ENCODE measurements at places on chromosomes 7 and 10.
A peak's percentile ranks its signal among the peaks of the same experiment; 100 is the strongest.

- DNase-seq, result no peak
Measured at GRCh38 chr10:33596422-33596821, 262.0 kb upstream of the NRP1 start.

- DNase-seq, result no peak
Measured at GRCh38 chr10:55019439-55019838, 218.4 kb upstream of the PCDH15 start.

DNA sequence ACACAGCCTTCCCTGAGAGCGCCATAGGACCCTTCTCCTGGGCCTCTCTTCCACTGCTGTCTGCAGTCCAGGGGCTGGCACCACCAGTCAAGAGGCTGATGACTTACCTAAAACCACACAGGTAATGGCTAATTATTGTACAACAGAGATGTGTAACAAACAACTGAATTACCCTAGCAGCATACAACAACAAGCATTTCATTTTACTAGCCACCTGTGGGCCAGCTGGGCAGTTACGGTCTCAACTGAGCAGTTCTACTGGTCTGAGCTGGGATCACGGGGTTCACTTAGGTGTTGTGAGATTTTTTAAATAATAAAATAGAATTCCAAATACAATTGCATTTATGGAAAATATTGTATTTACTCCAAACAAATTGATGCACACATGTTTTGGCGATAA lies 431.9 kb downstream of the TNS3 start:
- DNase-seq, result no peak

DNA sequence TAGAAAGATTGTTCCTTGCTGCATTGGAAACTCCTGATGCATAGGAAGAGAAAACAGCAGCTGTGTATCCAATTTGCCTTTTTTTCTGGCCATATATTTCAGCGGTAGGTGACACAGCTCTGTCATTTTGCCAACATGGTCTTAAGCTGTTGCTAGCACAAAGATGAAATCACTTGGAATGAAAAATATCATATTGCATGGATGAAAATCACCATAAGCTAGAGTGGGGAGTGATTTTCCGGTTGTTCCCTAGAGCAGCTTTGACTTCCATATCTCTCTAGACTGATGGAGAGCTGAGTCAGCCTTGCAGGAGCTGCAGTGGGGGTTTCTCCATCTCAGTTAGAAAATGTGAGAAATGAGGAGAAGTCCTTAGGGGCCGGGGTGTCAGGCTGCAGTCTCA lies 38.3 kb upstream of the BTBD16 start:
- DNase-seq, result no peak

- DNase-seq, result no peak
Measured at GRCh38 chr10:101142533-101143344, 11.6 kb downstream of the TLX1 start.

DNA sequence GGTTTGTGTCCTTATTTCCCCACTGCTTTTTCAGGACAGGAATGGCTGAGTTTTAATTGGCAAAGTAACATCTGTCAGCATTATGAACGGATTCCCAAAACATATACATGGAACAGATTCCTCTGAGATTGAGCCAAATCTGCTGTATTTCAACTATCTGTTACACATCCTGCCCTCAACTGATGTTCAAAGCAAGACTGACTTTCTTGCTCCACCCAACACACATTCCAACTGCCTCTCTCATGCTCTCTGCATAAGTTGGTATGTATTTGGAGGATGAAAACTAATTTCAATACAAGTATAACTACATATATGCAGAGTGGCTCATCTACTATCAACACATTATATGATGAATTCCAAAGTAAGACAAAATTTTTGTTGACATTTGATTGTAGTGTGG lies 342.2 kb downstream of the GATA3 start:
- DNase-seq, result no peak

DNA sequence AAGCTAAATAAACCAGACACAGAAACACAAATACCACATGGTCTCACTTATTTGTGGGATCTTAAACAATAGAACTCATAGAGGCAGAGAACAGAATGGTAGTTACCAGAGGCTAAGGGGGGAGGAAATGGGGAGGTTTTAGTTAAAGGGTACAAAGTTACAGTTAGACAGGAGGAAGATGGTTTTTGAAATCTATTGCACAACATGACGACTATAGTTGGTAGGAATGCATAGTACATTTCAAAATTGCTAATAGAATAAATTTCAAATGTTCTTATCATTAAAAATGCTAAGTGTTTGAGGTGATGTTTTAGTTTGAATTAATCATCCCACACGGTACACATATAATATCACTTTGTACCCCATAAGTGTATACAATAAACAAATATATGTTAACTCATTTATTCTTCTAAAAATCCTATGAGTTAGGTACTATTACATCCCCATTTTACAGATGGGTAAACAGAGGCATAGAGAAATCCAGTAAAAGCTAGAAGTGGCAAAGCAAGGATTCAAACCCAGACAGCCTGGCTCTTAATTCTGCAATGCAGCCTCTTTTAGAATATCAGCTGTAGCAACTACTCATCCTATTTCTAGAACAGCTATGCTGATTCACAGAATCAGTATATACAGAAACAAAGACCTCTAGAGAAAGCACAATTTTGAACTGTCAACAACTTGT lies 50.9 kb downstream of the HBP1 start:
- DNase-seq, result no peak

DNA sequence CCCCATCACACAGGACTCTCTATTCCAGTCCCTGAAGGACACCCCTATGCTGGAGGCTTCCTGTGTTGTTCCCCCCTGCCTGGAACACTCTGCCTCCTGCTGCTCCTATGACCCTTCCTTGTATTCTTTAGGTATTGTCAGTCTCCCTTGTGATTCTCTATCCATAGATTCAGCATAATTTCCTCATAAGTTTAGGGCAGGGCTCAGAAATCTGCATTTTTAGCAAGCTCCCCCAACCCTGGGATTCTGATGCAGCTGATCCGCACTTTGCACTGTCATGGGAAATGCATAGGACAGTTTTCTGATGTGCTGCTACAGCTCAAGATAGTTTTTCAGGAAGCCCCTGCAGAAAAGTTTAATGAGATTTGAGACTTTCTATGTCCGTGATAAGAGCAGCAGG lies 79.9 kb downstream of the ADRA2A start:
- DNase-seq, result no peak

- peak; percentile 65 for DNase-seq
Measured at GRCh38 chr10:5283305-5284158, 81.2 kb upstream of the UCN3 start.

- no peak for DNase-seq
Measured at GRCh38 chr7:86913709-86914108, 145.7 kb downstream of the ELAPOR2 start.

- DNase-seq, result no peak
Measured at GRCh38 chr10:9792181-9792580, 1225.5 kb upstream of the CELF2 start.

GRCh38 chr10:70950801-70951200 lies 62.4 kb upstream of the PCBD1 start:
- no peak for DNase-seq

- DNase-seq, result no peak
Measured at GRCh38 chr10:1595726-1596125, 141.6 kb downstream of the ADARB2 start.

DNA sequence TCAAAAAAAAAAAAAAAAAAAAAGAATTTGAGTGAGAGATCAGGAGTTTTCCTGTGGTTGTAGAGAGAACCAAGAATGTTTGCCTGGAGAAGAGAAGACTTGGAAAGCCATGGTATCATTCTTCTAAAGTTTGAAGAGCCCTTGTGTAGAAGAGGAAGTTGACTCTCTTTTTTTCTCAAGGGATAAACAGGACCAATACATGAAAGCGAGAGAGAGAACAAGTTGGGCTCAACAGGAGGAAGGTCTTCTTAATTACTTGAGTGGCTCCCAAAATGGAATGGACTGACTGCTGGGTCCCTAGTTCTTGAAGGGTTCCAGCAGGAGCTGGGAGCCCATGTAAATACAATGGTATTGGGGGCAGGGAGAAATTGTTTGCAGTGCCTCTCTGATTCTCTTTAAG lies 173.3 kb upstream of the ADO start:
- DNase-seq, result no peak

- no peak for DNase-seq
Measured at GRCh38 chr7:126931581-126931980, 321.2 kb downstream of the GRM8 start.

- no peak for DNase-seq
Measured at GRCh38 chr7:86282014-86282682, 361.6 kb upstream of the GRM3 start.

DNA sequence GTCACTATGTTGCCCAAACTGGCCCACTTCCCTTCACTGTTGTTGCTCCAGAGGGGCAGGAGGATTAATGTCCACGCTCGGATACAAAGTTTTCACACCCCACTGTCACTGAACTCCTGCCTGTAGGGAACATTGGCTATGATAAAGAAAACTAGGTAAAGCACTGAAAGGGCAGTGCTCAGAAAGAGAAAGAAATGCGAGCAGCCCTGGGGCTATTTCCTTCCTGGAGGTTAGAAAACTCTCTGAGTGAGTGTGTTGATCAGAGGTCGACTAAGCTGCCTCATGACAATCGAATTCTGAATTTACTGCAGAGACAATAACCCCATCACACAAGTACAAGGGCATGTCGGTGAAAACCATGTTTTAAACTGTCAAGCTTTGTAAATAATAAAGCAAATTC lies 227.2 kb upstream of the PITRM1 start:
- DNase-seq, result no peak

- DNase-seq, result no peak
Measured at GRCh38 chr7:106063692-106064091, 48.4 kb downstream of the SYPL1 start.

GRCh38 chr7:29224726-29225125 lies 30.2 kb downstream of the CHN2 start:
- DNase-seq, result no peak

DNA sequence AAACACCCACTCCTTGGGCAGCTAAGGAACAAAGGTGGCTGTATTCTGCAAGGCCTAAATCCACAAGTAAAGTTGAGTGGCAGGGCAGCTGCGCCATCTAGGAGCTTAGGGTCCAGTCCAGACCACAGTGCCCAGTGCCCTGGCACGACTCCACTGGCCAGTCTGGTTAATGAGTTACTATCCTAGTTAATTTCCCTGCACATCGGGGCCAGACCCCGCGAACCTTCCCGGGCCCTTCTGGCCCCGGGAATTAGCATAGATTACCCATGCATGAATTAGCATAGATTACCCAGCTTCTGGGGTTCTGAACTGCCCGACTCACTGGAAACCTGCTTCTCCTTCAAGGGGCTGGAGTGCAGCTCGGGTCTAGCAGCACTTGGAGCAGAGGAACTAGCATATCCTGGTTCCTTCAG lies 3.2 kb upstream of the EMX2 start:
- no peak for DNase-seq

GRCh38 chr7:142805350-142806021 lies 34.7 kb downstream of the PRSS2 start:
- peak; percentile 28 for DNase-seq

GRCh38 chr7:22653951-22654350 lies 73.0 kb upstream of the IL6 start:
- no peak for DNase-seq

- no peak for DNase-seq
Measured at GRCh38 chr7:108427766-108428165, 28.5 kb downstream of the NRCAM start.

GRCh38 chr7:132214452-132214851 lies 361.8 kb downstream of the PLXNA4 start:
- no peak for DNase-seq

DNA sequence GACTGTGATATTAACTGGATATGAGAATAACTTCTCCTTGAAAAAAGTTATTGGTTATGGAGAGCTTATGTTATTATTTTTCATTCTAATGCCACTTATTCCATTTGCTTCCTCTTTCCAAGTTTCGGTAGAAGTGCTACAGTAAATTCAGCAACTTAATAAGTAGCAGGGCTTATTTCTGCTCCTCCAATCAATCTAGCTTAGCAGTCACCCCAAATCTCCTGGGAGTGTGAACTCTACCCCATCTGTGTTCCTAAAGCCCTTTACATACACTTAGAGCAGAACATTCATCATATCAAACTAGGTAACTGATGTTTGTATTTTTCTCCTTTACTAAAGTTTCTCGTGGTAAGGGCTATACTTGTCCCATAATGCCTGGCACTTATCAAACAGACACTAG lies 8.7 kb downstream of the ARL3 start:
- DNase-seq, result no peak

DNA sequence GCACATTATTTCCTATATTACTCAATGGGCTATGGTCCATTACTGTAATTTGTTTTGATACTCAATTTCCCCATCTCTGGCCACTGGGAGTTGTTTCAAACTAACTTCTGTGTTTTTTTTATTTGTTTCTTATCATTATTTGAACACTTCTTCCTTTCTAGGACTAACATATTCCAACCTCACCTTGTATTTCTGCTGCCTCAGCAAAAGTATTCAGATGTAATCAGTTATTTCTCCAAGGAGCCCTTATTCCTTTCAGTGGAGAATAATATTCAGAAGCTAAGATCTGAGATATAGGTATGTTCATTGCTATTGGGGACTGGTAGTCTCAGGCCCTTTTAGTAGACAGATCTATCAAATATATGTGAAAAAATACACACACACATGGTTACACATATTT lies 36.9 kb downstream of the TMEM168 start:
- DNase-seq, result no peak

DNA sequence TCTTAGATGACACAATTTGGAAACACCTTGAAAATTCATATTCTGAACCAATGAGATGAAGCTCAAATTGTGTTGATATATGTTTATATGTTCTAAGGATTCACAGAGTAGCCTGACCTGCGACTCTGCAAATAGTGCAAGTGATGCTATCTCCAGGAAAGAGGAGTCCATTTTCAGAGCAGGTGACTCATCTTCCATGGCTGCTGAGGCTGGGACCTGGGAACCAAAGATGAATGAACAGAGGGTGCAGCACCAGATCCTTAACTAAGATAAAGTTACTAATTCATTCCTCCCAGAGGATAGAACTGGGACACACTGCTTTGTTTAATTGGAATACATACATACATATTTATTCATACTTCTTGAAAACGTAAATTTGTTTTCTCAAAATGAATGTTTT lies 240.6 kb upstream of the SEMA3C start:
- no peak for DNase-seq

DNA sequence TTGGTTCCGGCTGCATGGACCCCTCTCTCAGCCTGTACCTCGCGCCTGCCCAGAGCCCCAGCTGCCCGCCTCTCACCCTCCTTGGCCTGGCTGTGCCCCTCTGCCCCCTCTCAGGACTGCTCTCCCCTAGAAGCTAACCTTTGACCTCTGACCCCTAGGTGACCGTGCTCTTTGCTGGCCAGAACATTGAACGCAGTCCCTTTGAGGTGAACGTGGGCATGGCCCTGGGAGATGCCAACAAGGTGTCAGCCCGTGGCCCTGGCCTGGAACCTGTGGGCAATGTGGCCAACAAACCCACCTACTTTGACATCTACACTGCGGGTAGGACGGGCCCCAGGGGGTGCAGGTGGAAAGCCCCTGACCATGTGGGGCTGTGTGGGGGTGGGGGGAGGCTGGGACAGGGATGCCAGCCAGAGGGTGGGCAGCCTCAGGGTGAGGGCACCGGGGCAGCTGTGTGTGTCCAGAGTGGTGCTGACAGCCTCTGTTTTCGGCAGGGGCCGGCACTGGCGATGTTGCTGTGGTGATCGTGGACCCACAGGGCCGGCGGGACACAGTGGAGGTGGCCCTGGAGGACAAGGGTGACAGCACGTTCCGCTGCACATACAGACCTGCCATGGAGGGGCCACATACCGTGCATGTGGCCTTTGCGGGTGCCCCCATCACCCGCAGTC lies 8.0 kb downstream of the FLNC start:
- no peak for DNase-seq

- DNase-seq, result no peak
Measured at GRCh38 chr10:62380016-62380415, 5.8 kb downstream of the ZNF365 start.

- no peak for DNase-seq
Measured at GRCh38 chr10:107847620-107848019, 683.1 kb upstream of the SORCS1 start.

- DNase-seq, result peak; percentile 75
Measured at GRCh38 chr10:9010093-9010492, 955.6 kb downstream of the GATA3 start.
